ENCODE measurements at places on chromosomes 11 and 22.

DNA sequence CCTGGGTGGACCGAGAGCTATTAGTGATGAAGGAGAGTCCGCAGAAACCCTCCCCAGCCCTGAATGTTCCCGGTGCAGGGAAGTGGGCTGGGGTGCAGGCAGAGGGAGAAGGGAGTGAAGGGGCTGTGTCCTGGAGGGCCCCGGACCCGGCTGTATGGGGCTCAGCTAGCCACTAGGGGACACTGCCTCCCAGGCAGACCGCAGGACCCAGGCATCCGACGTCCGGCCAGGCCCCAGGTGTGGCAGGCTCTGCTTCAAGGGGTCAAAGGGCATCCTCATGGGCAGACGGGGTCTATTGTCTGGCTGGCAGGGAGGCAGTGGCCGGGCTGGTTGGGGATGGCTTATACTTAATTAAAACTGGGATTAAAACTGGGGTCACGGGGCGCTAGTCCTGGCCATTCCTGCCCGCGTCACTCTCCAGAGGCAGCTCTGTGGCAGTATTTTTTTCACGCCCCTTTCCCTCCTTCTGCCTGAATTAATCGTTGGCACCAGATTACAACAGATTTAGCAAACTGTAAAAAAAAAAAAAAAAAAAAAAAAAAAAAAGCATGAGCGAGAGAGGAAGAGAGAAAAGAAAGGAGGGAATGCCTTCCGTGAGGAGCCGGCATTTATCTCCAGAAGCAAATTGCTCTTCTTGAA lies 5.1 kb downstream of the FLRT1 start:
- peaks cover 6% of the 10 kb centered on the region for H3K4me1 ChIP-seq
- H3K4me3 ChIP-seq = no peak overlapping the region
- DNase-seq = no peak
- H3K27me3 ChIP-seq = peaks cover 17% of the 10 kb centered on the region
- H3K36me3 ChIP-seq = no peaks in the 10 kb centered on the region

GRCh38 chr11:102932678-102933077 lies 22.9 kb downstream of the MMP13 start:
- H3K4me3 ChIP-seq = no peak overlapping the region
- H3K27me3 ChIP-seq = no peaks in the 10 kb centered on the region
- H3K4me1 ChIP-seq = no peaks in the 10 kb centered on the region
- no peaks in the 10 kb centered on the region for H3K36me3 ChIP-seq
- DNase-seq = no peak

- no peaks in the 10 kb centered on the region for H3K27me3 ChIP-seq
- DNase-seq = no peak
- no peak overlapping the region for H3K4me3 ChIP-seq
- no peak overlapping the region for H3K27ac ChIP-seq
Observed at GRCh38 chr11:44178381-44178780, 82.9 kb downstream of the EXT2 start.

DNA sequence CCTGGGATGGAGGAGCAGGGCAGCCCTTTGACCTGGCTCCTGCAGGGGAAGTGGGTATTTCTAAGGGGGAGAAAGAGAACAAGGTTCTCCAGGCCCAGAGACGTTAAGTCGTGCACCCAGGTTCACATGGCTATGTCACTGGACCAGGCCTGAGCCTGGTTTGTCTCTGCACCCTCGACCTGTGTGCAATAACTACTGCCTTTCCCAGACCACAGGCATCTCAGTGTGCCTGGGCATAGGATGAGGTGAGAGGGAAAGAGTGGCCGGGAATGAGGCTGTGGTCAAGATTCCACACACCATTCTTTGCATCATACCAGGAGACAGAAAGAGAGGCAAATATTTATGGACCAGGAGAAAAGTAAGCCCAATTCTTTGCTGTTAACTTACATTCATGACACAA lies 66.8 kb downstream of the PRR5L start:
- DNase-seq = no peak
- H3K27ac ChIP-seq = peak overlapping the region; percentile 49
- H3K36me3 ChIP-seq = no peaks in the 10 kb centered on the region
- no peak overlapping the region for H3K4me3 ChIP-seq
- no peaks in the 10 kb centered on the region for H3K4me1 ChIP-seq
- H3K27me3 ChIP-seq = no peaks in the 10 kb centered on the region

GRCh38 chr22:49869845-49870712 lies 16.4 kb downstream of the ZBED4 start:
- no peaks in the 10 kb centered on the region for H3K27me3 ChIP-seq

- H3K27me3 ChIP-seq = no peaks in the 10 kb centered on the region
- H3K36me3 ChIP-seq = no peaks in the 10 kb centered on the region
- no peaks in the 10 kb centered on the region for H3K4me1 ChIP-seq
Observed at GRCh38 chr22:28046100-28046499, 127.0 kb upstream of the PITPNB start.

GRCh38 chr11:74443071-74443864 lies 24.1 kb downstream of the KCNE3 start:
- peaks cover 8% of the 10 kb centered on the region for H3K4me1 ChIP-seq
- no peak overlapping the region for H3K4me3 ChIP-seq
- no peaks in the 10 kb centered on the region for H3K27me3 ChIP-seq
- no peaks in the 10 kb centered on the region for H3K36me3 ChIP-seq

GRCh38 chr22:36334821-36335603 lies 52.8 kb downstream of the MYH9 start:
- peak overlapping the region; percentile 84 for H3K27ac ChIP-seq
- no peaks in the 10 kb centered on the region for H3K27me3 ChIP-seq
- peaks cover 19% of the 10 kb centered on the region for H3K36me3 ChIP-seq
- H3K4me3 ChIP-seq = no peak overlapping the region

- peaks cover 3% of the 10 kb centered on the region for H3K4me1 ChIP-seq
- H3K27me3 ChIP-seq = no peaks in the 10 kb centered on the region
- no peak for DNase-seq
- H3K4me3 ChIP-seq = no peak overlapping the region
- H3K27ac ChIP-seq = no peak overlapping the region
Observed at GRCh38 chr11:81004576-81004975, 1563.7 kb upstream of the TENM4 start.

- no peak overlapping the region for H3K4me3 ChIP-seq
- no peak for DNase-seq
- no peaks in the 10 kb centered on the region for H3K4me1 ChIP-seq
- no peaks in the 10 kb centered on the region for H3K36me3 ChIP-seq
Observed at GRCh38 chr11:129167315-129167714, 24.8 kb downstream of the ARHGAP32 start.

DNA sequence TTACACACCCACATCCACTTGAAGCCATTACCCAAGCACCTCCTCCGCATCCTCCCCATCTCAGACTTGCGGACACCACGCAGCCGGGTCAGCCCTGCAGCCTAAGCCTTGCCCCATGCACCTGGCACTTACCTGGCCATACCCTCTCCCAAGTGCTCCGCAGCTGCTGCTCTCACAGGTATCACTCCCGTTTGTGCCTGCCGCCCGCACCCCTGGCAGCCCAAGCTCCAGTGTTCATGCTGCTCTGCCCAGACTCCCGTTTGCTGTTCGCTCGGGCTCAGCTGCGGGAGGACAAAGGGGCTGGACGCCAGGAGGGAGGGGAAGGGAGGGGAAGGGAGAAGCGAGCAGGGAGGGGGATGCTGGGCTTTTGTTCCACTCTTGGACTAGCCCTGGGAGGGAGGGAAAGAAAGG lies at the start of gene KLHL35:
Gene KLHL35, minus strand, starts transcription at position 293 of the 411 bp plus-strand sequence. CDS start 2,574 bp downstream, outside the sequence.
- no peaks in the 10 kb centered on the region for H3K36me3 ChIP-seq
- peaks cover 10% of the 10 kb centered on the region for H3K4me1 ChIP-seq
- H3K27me3 ChIP-seq = peaks cover 38% of the 10 kb centered on the region

DNA sequence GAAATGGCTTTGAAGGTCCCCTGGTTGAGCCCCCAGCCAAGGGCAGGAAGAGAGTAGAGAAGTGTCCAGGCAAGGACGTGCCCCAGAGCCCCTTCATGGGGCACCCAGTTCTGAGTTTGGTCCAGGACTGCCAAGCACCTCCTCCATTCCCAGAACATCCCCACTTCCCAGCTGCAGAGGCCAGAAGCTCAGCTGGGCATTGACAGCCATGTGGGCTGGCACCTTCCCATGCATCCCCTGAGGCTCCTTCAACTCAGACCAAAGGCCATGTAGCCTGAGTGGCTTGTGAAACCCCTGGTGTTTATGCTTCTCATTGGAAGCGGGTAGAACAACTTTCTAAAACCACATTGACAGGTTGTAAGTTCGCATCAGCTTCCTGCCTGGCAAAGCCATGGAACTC lies 789.6 kb downstream of the TBC1D22A start:
- no peak for DNase-seq
- H3K36me3 ChIP-seq = no peaks in the 10 kb centered on the region
- no peak overlapping the region for H3K27ac ChIP-seq
- H3K4me3 ChIP-seq = no peak overlapping the region
- no peaks in the 10 kb centered on the region for H3K27me3 ChIP-seq

GRCh38 chr11:131356206-131356605 lies 14.2 kb upstream of the NTM start:
- no peak overlapping the region for H3K27ac ChIP-seq
- H3K36me3 ChIP-seq = no peaks in the 10 kb centered on the region
- no peaks in the 10 kb centered on the region for H3K4me1 ChIP-seq
- H3K4me3 ChIP-seq = no peak overlapping the region

- H3K27ac ChIP-seq = no peak overlapping the region
- no peak for DNase-seq
- H3K27me3 ChIP-seq = no peaks in the 10 kb centered on the region
- H3K4me1 ChIP-seq = peaks cover 7% of the 10 kb centered on the region
- H3K36me3 ChIP-seq = no peaks in the 10 kb centered on the region
- no peak overlapping the region for H3K4me3 ChIP-seq
Observed at GRCh38 chr11:44598831-44599230, 33.4 kb downstream of the CD82 start.

GRCh38 chr11:74025467-74026166 lies 16.7 kb upstream of the UCP3 start:
- no peaks in the 10 kb centered on the region for H3K27me3 ChIP-seq
- DNase-seq = no peak
- H3K4me3 ChIP-seq = no peak overlapping the region
- H3K4me1 ChIP-seq = no peaks in the 10 kb centered on the region

GRCh38 chr11:36385121-36385970 lies 89.3 kb downstream of the PRR5L start:
- no peak overlapping the region for H3K27ac ChIP-seq
- peaks cover 4% of the 10 kb centered on the region for H3K36me3 ChIP-seq
- no peaks in the 10 kb centered on the region for H3K27me3 ChIP-seq
- H3K4me3 ChIP-seq = no peak overlapping the region
- no peaks in the 10 kb centered on the region for H3K4me1 ChIP-seq
